ENCODE measurements at places on chromosomes 4 and X.

GRCh38 chr4:173019664-173020063 lies 148.9 kb upstream of the GALNT7 start:
- no peak for DNase-seq

DNA sequence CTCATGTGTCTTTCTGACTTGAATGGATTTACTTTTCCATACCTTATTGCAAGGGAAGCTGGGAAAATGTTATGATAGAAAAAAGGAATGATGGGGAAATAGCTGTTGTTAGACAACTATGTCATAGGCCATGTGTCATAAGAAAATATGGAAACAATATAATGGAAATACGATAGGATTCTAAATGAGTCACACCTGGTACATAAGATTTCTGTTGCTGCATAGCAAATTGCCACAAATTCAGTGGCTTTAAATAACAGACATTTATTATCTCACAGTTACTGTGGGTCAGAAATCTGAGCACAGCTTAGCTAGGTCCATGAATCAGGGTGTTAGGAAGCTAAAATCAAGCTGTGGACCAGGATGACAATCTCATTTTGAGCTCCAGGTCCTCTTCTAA lies 44.6 kb upstream of the ANKRD50 start:
- DNase-seq: no peak

DNA sequence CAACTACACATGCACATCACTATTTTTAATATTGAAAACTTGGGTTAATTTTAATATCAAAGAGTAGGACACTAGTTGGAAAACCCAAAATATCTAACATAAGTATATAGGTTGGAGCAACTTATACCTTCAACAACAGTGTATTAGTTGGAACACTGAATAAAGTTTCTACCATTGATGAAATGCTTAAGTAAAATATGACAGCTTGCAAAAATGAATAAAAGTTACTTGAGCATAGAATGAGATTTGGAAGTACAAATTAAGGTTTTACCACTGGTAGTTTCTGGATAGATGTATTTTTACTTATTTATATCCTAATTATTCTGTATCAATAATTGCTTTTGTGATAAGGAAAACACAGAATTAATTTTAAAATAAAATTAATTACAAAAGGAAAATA lies 1079.6 kb downstream of the ADGRL3 start:
- DNase-seq: no peak

- no peak for DNase-seq
Observed at GRCh38 chr4:1661695-1662094, 22.4 kb downstream of the FAM53A start.

DNA sequence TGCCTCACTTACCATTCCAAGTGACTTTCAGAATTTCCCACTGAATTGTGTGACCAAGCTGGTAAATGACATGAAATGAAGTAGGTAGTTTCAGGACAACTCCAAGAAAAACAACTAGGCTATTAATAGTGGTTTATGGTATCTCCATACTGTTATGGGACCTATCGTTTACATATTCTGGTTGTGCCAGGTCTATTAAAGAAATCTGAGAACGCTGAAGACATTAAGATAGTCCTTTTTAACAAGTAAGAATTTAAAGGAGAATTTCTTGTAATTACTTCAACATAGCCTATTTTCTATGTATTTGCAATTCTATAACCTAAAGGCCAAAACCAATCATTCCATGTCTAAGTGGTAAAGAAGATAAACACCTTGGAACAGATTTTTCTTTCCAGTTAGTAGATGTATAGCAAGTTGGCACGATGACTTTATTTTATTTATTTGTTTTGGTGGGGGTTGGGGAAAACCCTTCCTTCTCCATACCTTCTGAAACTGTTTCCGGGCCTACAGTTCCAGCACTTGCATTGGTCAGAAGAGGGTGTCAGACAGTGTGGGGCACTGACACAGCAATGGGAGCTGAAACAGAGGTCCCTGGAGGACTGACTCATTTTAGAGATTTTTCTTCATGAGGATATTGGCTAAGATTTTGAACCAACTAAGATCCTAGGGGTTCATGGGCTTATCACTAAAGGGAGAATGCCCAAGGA lies 7.6 kb upstream of the DCLK2 start:
- DNase-seq: no peak

- peak; percentile 76 for DNase-seq
Observed at GRCh38 chr4:24770032-24770584, 25.3 kb upstream of the SOD3 start.

DNA sequence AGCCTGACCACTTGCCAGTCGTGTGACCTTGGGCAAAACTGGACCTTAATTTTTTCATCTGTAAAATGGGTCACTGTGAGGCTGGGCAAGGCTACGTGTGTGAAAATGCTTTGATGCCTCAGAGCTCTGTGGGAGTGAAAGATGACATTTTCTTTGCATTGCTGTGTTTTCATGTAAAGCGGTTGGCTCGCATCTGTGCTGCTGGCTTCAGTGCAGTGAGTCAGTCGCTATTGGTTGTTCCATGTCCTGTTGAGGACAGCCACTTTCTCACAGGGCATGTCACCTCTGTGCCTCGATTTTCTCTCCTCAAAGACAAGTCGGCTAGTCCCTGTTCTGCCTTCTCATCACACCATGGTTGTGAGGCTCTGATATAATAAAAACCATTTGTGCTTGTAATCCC lies 4.4 kb downstream of the MTMR1 start:
- DNase-seq: no peak

- no peak for DNase-seq
Observed at GRCh38 chr4:48331577-48332330, 9.6 kb upstream of the SLAIN2 start.

- DNase-seq: no peak
Observed at GRCh38 chr4:128583753-128584712, 225.5 kb upstream of the JADE1 start.

GRCh38 chr4:4675641-4676040 lies 133.8 kb upstream of the STX18 start:
- DNase-seq: no peak

GRCh38 chrX:17706676-17707075 lies 30.6 kb upstream of the SCML1 start:
- DNase-seq: no peak

DNA sequence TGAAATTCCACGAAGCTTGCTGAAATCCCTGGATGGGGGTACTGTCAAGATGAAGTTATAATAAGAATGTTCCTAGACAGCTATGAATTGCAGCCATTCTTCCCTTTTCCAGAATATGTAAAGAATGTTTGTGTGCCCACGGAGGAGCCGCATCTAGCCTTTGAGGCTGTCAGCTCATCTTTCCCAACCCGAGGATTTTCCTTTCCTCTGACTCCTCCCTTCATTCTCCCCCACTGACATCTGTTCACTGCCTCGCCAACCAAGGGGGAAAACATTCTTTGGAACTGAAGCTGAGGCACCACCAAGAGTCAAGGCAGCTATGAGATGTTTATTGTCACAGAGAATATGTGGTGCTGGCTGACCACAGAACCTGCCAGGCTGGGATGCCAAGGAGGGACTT lies 8.8 kb downstream of the NHSL2 start:
- DNase-seq: no peak

DNA sequence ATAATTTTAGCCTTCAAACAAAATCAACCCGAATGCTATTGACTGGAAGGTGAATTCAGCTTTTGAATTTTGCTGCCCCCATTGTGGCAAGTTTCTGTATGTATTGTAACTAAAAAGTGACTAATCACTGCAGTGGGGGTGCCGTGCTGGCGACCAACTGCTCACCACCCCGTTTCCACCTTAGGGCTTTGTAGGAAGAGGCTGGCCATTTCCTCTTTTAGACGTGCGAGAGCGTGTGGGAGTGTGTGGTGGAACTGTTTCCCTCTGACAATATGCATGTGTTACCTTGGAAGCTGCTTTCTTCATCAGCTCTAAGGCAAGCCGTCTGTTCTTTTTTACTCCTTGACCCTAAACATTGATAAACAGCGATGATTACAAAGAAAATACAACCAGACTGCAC lies 78.8 kb downstream of the SEL1L3 start:
- DNase-seq: no peak

GRCh38 chr4:87047281-87047798 lies 112.5 kb downstream of the AFF1 start:
- no peak for DNase-seq

- DNase-seq: no peak
Observed at GRCh38 chr4:187632260-187632995, 363.1 kb upstream of the ZFP42 start.

DNA sequence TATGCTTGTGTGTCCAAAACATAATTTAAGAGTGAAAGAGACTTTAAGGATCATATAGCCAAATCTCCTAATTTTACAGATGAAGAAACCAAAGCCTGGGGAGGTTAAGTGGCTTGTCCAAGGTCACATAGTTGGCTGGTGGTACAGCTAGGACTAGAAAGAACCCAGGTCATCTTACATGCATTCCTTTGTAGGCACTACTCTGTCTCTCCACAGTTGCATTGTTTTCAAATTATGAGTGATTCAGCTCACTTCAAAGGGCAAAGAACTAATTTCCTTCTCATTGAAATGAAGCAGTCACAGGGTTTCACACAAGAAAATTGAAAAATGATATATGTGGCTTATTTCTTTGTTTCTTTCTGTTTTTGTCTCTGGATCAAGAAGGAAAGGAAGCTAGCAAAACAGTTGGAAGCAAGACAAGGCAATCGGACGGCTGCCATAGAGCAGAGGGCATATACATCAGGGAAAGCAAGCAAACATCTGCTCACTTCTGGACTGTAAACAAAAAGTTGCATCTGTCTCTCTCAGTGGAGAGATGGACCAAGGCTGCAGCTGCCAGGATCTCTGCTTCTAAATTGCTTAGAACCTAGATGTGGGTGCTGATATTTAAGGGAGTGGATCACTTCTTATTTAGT lies 107.5 kb upstream of the AMOT start:
- DNase-seq: no peak

DNA sequence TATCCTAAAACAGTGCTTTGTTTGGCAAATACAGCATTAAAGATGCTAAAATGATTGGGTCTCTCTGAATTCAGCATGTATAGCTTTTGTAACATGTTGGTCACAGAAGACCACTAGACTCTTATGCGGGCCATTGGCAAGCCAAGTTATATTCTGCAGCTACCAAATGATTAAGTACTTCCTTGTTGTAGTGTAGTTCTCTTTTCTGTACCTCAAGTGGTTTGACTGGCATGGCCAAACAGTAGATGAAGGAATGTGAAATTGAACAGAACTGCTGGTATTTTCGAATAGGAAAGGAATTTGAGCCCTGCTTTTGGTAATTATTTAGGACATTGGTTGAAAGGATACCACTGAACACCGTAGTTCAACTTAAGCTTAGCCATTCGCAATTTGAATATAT lies 193.9 kb upstream of the GPC4 start:
- DNase-seq: no peak

GRCh38 chr4:57355101-57355665 lies 245.0 kb upstream of the IGFBP7 start:
- DNase-seq: no peak

- DNase-seq: no peak
Observed at GRCh38 chrX:18617407-18617750, 54.5 kb downstream of the RS1 start.

- no peak for DNase-seq
Observed at GRCh38 chr4:13647031-13647430, 19.5 kb upstream of the BOD1L1 start.

GRCh38 chr4:96519291-96519690 lies 679.4 kb downstream of the PDHA2 start:
- DNase-seq: no peak

GRCh38 chr4:9906996-9907395 lies 114.3 kb downstream of the SLC2A9 start:
- DNase-seq: no peak

- DNase-seq: no peak
Observed at GRCh38 chrX:120136840-120137239, 21.1 kb upstream of the RHOXF1 start.

DNA sequence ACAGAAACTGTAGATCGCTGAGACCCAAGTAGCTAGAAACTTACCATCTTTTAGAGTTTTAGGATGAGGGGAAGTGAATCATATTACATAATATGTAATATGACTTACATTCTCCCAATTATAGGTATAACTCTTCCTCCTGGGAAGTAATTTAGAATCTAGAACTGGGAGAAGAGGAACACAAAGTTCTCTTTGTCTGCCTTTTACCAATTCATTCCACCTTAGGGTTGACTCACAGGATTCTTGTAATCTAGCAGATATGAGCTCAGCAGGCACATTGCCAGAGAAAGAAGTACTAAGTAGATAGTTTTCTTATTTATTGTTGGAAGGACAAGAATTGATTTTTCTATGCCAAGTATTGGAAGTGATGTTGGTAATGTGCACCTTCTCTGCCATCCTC lies 58.0 kb upstream of the CCSER1 start:
- no peak for DNase-seq

- peak; percentile 40 for DNase-seq
Observed at GRCh38 chr4:8403173-8403753, 37.3 kb downstream of the ACOX3 start.

- DNase-seq: no peak
Observed at GRCh38 chr4:183287677-183288076, 32.4 kb downstream of the CLDN22 start.

DNA sequence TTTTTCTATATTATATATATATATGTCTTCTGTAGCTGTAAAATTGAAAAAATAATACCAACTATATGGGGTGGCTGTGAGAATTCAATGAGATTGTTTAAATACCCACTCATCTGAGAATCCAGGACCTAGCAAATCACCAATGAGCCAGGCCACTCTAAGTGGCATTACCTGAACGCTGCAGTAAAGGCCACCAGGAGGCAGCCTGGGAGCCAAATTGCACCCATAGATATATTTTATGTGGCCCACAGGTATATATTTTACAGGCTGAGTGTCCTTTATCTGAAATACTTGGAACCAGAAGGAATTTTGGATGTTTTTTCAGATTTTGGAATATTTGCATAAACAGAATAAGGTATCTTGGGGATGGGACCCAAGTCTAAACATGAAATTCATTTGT lies 58.2 kb upstream of the C4orf50 start:
- DNase-seq: no peak

GRCh38 chr4:108415389-108415788 lies 205.0 kb upstream of the RPL34 start:
- DNase-seq: no peak

DNA sequence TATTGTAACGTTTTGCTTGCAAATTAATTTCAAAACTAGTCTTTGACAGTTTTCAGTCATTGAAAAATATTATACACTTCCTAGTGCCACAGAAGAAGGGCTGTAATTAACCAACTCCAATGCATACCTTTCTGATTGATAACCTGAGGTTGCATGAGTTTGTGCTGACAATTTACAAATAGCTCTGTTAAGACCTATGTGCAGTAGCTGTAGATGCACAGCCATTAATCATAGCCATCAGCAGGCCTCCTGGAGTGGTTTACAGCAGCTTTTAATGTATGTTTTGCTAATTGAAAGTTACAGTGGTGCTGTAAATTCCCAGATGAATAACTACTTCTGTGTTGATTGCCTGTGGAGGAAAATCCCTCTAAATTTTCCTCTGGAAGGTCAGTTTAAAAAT lies 758.1 kb downstream of the SH3BGRL start:
- no peak for DNase-seq
